ENCODE measurements at places on chromosomes 5 and 9.

DNA sequence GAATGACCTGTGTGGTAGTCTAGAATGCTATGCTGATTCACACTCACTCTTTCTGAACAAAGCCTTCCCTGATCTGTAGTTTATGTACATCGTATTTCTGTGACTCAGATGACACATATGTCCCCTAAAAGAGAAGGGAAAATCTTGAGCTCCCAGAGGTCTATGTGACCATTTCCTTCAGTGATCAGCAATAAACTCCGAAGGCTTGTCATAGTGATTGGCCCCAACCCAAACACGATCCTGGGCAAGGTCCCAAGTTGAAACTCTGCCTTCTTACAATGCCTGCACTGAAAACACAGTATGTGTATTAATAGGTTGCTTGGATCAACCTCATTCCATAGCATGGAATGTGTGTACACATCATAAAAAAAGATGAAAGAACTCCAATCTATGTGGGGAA is 685.8 kb downstream of the MAT2B start:
- peak; percentile 79 for DNase-seq

DNA sequence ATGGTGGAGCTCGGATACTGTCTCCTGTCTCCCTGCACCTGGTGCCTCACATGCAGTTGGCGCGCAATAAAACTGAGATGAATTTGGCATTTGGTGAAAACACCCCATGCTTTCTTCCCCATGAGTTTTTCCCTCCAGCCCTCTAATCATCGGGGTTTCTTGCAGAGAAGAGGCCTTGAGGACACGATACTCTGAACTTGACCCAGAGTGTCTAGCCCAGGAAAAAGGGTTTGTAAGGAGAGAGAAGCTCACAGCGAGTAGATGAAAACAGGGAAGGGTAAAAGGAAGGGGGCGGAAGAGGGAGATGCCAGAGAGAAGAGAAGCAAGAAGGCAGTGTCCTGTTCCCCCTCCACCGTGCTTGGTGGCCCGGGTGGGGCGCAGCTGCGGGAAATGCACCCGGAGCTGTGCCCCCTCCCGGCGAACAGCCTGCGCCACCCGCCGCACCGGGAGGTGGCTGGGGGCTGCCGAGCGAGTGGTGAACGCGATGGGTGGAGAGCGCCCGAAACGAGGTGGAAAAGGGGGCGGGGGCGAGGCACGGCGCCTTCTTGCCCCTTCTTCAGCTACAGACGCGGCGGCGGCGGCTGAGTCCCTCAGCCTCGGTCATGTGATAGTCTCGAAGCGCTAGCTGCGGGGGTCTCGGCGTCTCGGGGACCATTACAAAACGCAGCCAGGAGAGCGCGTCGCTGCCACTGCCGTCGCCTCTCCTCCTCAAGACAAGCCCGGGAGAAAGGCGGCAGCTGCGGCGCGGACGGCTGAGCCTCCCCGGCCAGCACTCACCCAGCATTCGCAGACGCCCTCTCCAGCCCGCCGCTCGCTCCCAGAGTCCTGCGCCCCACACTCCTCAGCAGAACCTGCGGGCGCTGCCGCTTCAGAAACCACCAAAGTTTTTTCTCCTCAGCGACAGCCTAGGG is 1.1 kb upstream of the FOXB2 start:
- DNase-seq = no peak

GRCh38 chr5:146884066-146884626 is 5.6 kb upstream of the PPP2R2B start:
- DNase-seq = no peak

DNA sequence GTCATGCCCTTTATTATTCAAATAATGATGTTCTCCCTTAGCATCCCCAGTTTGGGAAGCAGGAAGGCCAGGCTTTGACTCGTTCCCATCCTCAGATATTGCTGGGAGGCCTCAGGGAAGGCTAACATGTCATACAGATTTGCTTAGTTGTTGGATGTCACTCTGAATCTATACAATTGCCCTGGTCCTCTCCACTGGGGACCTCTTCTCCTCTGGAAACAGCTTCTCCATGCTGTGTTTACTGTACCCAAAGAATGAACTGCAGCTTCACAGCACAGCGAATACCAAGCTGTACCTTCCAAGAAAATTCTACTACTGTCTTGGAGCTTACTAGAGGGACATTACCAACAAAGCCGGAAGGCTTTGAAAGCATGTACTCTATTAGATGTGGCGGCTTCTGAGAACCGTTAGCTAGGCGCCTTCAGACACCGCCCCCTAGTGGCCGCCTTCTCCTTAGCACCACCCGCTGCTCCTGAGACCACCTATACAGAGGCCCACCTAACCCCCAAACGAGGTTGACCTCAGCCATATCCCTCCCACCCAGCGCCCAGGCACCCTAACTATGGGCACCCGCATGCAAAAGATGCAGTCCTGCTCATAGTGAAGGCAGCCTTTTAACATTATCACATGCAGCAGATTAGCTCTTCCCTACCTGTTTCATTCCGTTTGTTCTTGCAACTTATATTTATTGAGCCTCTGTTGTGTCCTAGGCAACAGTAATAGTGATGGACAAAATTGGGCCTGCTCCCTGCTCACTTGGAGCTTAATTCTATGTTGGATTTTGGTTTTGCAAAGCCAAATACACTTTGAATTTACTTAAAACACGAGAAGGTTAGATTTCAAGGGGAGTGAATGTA is 34.9 kb upstream of the FOXI1 start:
- DNase-seq = peak; percentile 51

GRCh38 chr5:175542232-175542965 is 64.0 kb downstream of the SFXN1 start:
- no peak for DNase-seq

- no peak for DNase-seq
Observed at GRCh38 chr9:100058699-100059579, 39.9 kb downstream of the ERP44 start.

GRCh38 chr5:101160002-101160401 is 256.9 kb upstream of the ST8SIA4 start:
- DNase-seq = no peak

DNA sequence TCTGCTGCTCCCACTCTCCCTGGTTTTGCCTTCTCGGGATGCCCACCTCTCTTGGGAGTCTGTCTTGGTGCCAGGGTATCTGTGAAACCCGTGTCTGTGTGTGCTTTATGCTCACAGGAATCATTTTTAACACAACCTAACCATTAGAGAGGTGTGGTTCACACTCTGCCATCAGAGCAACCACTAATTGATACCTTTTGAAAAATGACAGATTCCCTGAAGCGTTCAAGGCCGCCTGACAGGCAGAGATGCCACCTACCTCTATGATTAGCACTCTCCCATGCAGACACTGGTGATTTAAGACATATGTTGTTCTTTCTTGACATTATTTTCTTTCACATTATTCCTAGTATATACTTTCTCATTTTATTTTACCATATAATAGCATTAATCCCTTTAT is 207.3 kb upstream of the SGCD start:
- no peak for DNase-seq

DNA sequence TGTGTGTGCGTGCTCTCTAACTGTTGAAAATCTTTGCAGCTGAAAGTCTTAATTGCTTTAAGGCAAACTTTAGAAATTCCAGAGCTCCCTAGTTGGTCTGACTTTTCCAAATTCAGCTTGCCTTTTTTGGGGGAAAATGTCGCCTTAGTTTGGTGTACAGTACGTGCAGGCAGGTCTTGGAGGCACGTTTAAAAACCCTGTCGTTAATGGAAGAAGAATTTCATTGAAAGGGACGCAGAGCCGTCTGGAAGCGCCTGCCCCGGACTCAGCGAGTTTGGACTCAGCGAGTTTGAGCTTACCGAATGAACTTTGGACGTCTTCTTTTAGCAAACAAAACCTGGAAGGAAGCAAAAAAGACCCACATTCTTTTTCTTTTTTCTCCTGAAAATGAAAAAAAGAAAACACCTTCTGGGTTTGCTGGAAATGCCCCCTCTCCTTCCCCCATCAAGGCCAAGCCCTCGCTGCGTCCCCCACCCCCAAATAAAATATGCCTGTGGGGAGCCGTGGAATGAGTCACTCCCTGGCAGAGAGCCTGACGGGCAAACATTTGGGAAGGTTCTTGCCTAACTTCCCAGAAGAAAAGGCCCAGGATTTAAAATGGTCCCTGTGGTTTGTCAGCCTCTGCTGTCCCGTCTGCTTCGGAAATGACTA is 1.5 kb downstream of the NEK6 start:
- DNase-seq = peak; percentile 97

DNA sequence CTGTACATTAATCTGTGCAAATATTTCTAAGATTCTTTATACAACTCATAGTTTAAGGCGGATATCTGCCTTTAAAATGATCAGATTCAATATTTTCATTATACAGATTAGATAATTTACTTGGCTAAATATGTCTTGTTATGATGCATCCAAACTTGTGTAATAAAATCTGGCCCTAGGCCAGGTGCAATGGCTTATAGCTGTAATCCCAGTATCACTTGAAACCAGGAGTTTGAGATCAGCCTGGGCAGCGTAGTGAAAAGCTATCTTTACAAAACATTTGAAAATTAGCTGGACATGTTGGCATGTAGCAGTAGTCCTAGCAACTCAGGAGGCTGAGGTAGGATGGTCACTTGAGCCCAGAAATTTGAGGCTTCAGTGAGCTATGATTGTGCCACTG is 2002.2 kb upstream of the ACO1 start:
- DNase-seq = no peak

- DNase-seq = no peak
Observed at GRCh38 chr9:134833294-134833880, 47.2 kb upstream of the FCN2 start.

DNA sequence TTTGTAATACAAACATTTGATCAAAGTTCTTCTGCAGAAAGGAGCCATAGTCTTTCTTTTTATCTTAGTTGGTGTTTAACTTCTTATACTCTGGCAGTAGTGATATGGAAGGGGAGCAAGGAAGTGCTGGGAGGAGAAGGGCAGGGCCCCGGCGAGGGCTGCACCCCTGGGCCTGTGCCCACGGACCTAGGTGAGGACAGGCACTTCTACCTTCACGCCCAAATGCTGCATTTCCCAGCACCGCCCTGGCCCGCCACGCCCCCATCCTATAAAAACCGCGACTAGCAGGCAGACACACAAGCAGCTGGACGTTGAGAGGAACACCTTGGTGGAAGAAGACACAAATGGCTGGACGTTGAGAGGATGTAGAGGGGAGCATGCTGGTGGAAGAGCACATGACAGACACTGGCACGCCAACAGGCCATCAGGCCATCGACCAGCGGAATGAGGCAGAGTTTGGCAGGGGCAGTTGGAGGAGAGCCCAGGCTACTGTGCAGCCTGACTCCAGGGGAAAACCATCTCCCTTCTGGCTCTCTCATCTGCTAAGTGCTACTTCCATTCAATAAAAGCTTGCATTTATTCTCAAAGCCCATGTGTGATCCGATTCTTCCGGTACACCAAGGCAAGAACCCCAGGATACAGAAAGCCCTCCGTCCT is 81.5 kb upstream of the C9orf72 start:
- DNase-seq = no peak

- no peak for DNase-seq
Observed at GRCh38 chr5:180858586-180858985, 2.5 kb downstream of the ZFP62 start.

DNA sequence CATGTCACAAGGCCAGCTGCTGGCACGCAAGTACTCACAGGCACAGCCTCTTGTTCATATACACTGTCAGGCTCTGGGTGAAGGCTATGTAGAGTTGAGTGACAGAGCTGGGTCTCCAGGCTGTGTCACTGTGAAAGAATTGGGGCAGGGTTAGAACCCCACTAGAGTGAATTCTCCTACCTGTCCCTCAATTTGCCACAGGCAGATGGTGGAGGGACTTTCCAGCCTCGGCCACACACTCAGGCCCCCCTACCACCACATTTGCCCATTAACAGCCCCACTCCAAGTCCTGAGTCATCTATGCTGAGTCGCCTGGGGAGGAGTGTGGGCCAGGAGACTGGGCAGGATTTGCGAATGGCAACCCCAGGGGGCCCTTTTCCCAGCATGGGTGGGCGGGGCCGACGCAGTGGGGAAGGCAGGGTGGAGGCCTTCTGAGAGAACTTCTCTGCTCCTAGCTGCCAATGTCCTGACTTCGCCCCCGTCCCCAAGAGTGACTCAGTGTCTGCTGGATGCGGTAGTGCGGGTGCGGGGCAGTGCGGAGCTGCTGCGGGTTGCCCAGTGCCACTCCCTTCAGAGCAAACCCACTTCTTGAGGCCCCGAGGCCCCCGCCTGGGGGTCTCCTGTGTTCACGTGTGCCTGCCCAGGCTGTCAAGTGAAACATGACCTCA is 50.3 kb upstream of the PSD2 start:
- peak; percentile 95 for DNase-seq

DNA sequence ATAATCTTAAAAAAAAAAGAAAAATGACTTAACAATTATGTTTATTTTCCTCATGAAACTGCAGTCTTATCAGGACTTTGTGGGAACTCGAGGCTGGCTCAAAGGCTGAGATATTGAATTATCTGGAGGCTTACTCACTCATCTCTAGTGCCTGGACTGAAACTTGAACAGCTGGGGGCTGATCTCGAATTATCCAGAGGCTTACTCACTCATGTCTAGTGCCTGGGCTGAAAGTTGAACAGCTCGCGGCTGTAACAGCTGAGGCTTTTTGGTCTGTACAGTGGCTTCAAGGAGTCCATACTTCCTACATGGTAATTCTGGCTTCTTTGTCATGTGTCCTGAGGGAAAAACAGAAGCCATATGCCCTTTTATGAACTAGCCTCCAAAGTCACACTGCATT is 371.9 kb downstream of the CETN3 start:
- peak; percentile 51 for DNase-seq

GRCh38 chr5:10250806-10251276 is 761 bp downstream of the CCT5 start:
- no peak for DNase-seq

- DNase-seq = peak; percentile 36
Observed at GRCh38 chr5:137636830-137637714, 98.8 kb downstream of the KLHL3 start.

DNA sequence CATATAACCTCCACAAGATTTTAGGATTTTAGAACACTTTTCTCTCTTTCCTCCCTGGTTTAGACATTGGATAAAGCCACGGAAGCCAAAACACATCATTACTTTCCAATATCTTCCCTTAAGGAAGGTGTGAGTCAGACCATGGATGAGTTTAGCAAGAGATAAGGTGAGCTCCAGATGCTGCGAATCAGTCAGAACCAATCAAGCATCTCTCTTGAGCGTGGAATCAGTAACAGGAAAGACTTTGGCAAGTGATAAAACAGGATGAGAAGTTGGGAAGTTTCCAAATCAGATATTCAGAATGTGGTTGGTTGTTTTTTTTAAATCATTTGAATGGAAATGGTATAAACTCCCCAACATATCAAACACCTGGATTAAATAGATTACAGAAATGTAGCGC is 397.8 kb downstream of the EFNA5 start:
- DNase-seq = peak; percentile 6

- no peak for DNase-seq
Observed at GRCh38 chr5:122301016-122301415, 11.0 kb upstream of the SNCAIP start.

- peak; percentile 94 for DNase-seq
Observed at GRCh38 chr9:111287127-111287526, 42.9 kb downstream of the OR2K2 start.

- no peak for DNase-seq
Observed at GRCh38 chr5:10625700-10626472, 62.0 kb downstream of the ANKRD33B start.

DNA sequence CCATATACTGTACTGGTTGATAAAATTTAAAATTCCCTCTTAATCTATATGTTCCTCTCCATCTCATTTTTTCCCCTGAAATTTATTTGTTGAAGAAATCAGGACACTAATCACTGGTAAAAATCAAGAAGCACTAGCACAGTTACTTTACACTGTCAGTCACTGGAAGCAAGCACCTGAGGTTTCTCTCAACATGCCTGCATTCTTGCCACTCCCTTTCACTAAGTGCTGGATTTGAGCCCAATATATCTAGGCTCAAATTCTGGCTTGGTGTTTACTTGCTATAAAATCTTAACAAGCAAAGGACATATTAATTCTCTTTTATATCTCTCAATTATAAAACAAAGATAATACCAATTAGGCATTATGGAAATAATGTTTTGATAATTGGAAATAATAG is 58.6 kb downstream of the DIAPH1 start:
- DNase-seq = peak; percentile 7

Data from fibroblast of skin of right biceps (primary cell).